DMS79 (cell line): ENCODE measurements at places on chromosomes 11 and 22.

- no peak for DNase-seq
These were observed 20.8 kb downstream of the CCDC90B start for GRCh38 chr11:83265331-83265730.

- no peak for DNase-seq
These were observed 2.6 kb upstream of the HPX start for GRCh38 chr11:6443269-6444003.

GRCh38 chr22:28229566-28230485 lies 310.8 kb upstream of the PITPNB start:
- DNase-seq = no peak

- DNase-seq = no peak
These were observed 4.4 kb upstream of the FBXO3 start for GRCh38 chr11:33778675-33779074.

DNA sequence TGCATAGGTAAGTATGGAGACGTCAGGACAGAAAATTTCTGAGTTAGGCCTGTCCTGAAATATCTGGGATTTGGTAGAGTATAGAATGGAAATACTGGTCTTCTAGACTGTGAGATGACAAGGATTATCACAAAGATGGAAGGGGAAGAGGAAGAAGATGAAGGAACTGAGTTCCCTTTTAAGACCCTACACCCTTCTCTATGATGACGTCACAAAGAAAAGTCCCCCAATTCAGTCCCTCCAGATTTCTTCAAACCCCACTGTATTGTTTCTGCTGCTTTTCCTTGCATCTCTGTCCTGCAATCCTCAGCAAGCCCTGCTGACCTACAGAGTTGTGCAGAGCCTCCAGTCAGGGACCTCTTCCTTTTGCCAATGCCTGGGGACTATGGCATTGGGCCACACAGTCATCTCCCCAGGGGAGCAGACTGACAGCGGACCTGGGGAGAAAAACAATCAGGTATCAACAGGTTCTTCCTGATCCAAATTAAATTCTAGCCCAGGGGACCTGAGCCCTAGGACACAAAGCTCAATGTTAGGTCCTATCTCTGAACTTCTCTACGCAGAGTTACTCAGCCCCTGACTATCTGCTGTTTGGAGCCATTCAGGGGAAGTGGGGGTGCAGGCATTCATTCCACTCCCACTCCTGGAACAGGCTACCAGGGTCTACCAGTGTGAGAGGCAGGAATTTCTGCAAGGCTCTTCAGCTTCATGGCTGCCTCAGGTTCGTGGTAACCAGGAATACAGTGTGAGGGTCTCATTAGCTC lies 49.2 kb upstream of the POU2AF1 start:
- DNase-seq = no peak

DNA sequence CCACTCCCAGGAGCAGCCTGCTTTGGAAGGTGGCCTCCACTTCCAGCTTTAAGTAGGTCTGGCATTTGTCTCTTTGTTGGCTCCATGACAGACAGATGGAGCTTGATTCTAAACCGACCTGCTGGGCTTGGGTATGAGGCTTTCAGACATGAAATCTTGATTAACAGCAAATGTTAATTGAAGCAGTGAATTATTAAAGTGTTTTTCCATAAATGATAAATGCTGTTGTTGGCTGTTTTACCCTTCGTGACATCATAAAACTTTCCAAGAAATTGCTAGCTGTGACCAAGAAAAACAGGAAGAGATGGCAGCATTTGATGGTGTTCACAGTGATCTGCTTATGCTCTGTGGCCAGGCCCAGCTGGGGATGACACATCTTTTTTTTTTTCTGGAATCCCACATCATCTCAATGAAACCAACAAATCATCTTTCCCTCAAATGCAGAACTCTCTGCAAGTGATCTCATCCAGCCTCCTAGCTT lies 66.1 kb downstream of the RBMXL2 start:
- no peak for DNase-seq

DNA sequence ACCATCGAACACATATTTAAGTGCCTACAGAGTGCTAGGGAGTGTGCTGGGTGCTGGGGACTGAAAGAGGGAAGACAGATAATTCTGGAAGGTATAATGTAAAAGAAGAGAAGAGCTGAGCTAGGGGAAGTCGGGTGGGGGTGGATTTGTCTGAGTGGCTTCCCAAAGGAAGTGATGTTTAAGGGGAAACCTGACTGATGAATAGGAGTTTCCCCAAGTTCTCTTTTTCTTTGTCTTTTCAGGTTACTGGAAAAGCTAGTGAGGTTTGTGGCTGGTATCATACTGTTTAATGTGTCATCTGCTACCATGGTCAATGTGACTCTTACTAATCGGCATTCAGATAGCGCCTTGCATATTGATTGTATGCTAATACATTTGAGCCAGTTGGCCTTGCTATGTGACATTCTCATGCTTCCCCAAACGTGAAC lies 151.6 kb upstream of the MTMR2 start:
- DNase-seq = no peak

DNA sequence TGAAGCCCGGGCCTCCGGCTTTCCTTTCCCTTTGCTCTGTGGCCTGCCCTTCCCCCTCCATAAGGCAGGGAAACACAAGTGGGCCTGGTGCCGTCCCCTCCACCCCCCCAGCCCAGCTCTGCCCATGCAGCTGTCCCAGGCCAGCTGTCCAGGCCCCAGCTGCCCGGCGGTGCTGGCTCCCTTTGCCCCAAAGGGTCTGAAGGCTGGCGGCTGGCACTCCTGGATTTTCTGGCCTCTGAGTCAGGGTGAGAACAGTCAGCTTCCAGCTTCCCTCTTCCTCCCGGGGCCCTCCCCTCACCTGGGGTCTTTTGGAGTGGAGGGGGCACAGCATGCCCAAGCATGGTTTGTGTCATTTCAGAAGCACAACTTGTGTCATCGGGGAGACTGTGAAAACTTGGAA lies 27.8 kb downstream of the CD82 start:
- no peak for DNase-seq

GRCh38 chr11:131712897-131713296 lies 342.5 kb downstream of the NTM start:
- no peak for DNase-seq

DNA sequence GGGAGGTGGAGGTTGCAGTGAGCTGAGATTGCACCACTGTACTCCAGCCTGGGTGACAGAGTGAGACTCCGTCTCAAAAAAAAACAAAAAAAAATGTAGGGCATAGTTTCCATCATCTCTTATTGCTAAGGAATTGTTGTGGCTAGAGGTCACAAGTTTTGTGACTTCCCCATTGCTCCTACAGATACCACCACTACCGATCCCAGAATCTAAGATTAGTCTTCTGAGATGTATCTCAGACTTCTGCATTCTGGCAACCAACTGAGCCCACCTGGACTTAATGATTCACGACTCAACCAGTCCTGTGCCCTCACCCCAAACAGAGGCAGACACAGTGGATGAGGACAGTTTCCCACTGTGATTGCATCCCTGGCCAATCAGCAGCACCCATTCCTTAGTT lies 148.9 kb downstream of the NECTIN1 start:
- DNase-seq = no peak

DNA sequence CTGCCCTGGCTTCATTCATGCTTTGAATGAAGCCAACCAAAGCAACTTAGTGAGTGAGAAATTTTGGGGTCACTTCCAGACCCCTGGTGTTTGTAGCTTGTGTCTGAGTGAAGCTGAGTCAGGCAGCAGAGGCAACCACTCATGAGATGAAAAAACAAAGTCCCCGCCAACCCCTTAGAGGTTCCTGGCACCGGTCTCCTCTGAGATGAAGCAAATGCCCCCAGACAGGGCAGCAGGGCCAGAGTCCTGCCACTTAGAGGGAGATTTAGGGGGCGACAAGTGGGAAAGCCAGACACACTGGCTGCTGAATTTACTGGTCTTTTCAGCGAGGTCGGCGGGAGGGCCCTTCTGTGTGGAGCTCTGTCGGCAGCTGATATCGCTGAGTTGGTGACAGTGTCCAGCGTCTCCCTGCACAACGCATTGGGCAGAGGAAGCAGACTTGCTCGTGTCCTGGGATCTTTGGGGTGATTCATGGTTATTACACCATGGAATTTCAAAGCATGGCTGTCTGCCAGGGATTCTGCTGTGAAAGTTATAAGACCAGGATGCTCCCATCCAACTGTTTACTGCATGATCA lies 482.6 kb downstream of the MIAT start:
- DNase-seq = no peak

DNA sequence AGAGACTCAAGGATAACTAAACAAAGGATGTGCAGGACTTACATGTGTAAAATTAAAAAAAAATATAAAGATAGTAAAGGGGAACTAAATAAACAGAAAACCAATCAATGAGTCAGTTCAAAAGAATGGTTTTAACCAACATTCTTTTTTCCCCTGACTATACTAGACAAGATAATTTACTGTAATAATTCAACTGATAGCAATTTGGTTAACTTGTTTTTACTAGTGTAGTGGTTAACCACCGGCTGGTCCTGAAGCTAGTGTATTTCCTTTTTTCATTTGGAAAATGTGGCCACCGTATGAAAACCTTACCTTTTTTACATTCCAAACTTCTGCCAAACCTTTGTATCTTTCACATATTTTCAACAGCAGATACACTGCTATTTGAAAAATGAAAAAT lies 123.1 kb downstream of the ARHGAP42 start:
- no peak for DNase-seq
